Left colon (tissue), 2 donors: ENCODE measurements at places on chromosomes 3 and 15.

DNA sequence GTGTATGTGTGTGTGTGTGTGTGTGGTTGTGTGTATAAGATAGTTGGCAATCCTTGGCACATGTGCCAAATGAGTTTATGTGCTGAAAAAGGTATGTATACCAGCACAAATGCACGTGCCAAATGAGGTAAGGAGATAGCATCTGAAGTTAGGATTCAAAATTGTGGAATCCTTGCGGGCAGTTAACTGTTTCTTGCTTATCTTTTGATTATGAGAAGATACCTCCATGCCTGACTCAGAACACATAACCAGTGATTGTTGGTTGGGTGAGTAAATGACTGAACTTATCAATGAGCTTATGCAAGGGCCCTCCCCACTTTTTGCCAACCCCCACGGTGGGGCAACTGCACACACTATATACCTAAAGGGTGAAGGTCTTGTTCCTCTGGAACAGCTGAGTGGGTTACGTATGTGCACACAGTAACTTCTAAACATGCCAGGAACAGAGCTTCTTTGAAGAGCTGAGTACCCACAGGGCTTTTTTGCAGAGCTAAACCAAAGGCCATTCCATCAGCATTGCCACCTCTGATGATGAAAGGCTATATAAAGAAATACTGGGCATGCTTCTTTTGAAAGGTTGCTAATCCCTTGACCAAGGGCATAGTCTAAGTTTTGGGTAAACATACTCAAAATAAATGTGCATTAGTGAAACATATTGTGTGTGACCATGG, 60.1 kb downstream of the MEIS2 start:
- DNase-seq, result no peak

DNA sequence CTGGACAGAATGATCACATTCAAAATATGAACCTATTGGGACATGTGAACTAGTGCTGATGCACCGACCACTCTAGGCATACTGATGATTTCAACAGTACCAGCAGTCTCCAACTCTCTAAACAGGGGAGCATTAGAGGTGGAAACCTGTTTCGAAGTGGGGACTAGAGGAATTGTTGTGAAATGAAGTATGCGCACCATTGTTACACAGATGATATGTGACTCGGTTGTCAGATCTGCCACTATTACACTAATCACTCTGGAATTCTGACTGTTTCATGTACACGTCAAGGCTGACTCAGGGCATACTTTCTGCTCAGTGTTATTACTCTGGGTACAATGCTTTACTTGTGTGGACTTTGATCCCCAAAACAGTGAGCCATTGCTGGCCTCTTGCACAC, 198.2 kb upstream of the UBE2E2 start:
- DNase-seq, result no peak

DNA sequence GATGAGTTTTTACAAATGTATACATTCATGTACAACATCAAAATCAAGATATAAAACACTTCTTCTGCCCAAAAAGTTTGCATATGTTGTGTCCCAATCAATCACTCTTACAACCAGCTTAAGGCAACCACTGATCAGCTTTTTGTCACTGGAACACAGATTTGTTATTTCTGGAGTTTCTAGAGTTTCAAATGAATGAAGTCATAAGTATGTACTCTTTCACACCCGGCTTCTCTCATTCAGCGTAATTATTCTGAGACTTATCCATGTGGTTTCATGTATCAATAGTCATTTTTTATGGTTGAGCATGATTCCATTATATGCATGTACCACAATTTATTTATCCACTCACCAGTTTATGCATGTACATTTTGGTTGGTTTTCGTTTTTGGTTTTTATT, 53.0 kb upstream of the CORO2B start:
- no peak for DNase-seq

DNA sequence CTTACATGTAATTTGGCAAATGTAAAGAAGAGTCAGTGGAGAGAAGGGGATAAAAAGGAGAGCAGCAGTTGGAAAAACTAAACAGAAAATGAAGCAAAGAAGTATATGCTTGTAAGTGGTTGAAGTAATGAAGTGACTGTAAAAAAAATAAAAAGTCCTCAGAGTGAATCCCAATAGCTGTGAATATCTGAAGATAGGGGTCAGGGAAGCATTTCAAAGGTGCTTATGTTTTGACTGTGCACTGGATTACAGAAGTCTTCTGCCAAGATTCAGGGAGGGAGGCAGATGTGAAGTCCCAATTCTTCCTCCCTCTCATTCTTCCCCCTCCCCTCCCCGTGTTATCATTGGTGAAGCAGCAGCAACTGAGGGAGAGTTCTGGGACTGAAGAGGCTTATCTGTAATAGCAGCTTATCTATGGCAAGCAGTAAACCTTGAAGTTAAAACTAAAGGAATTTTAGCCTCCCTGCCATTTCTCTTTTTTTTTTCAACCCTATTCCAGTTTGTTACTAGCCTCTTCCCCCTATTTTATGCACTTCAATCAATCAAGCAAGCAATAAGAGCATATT, 597.9 kb downstream of the IGSF11 start:
- no peak for DNase-seq

GRCh38 chr3:46895204-46895660, 17.7 kb downstream of the PTH1R start:
- peak; percentile 50 for DNase-seq

DNA sequence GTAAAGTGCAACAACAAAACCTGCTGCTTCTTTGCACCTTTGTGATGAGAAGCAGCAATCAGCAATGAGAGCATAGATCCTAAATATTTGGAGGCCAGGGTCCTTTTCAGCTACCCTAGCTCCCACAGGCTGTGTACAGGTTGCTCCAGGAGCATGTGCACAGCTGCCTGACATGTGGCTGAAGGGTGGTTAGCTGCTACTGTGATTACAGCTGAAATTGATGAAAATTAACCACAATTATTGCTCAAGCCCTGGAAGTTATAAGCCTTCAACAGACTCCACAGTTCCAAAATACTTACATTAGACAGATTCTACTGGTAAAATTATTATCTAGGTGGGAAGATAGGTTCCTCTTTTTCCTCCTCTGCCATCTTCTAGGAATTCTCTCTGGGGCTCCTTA, 28.5 kb downstream of the COMMD2 start:
- no peak for DNase-seq

- DNase-seq, result no peak
These were observed 53.8 kb upstream of the CADM2 start for GRCh38 chr3:84904816-84905555.

DNA sequence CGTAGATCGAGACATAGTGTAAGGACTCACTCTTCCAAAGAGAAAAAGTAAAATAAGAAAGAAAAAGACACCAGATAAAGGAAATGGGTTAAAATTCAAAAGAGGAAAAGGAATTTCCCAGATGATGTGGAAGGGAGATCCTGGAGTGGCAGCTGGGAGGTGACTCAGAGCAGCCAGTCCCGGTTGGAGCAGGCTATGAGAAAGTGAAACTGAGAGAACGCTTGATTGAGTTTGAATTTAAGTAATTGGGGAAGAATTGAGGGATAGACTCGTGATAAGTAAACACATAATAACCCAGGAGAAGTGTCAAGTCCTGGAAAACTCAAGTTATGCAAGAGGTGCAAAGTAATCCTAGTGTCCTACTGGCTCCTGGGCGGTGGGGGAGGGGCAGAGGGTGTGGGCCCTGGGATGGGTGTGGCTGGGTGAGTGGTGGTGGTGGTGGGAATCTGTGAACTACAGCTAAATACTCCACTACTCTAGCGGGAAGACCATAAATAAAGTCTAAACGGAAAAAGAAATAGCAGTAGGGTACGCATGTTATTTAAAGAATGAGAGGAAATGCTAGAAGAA, 1.2 kb downstream of the PRR20G start:
- DNase-seq, result no peak

DNA sequence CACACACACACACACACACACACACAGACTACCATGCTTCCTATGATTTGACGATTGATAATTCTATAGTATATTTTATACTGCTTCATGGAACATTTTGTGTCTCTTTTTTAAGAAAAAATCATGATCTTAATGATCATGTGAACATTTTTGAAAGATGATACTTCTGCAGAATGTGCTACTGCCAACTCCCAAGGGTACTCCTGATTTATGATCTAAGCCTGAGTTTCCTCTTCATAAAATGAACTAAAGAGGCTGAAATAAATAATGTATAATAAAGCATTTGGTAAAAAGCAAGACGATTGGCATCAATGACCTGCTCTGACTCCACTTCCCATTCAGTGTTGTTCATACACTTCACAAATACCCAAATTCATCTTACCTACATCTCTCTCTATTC, 333.8 kb upstream of the RBMS3 start:
- no peak for DNase-seq

- DNase-seq, result no peak
These were observed 2.2 kb upstream of the KPNA1 start for GRCh38 chr3:122516846-122517360.

DNA sequence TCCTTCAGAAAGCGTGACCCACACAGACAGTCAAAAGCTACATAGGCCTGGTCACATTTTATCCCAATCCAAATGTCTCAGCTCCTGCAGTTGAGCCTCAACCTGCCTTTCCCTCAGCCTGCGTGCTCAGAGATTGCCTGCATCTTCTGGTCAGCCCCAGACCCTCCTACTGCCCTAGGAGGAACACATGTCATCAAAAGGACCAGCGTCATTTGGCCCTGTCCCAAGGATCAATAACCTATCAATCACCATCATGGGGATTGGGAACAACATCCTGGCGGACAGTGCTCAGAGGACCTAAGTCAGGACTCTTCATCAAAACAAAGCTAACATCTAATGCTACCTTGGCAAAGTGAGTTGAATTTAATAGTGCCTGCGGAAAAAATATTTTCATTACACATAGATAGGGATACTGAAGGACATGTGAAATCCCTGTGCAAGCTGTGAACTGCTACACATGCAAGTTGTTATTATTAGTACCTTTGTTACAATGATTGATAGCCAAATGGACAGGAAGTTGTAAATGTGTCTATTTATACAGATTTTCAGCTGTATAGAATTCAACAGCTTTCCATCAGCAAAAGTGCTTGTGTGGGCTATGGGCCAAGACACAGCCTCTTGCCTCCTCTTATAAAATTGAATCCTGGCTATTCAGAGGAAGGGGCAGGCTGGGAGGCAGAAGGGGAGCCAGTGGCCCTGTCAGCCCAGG, 47.7 kb downstream of the UMPS start:
- DNase-seq, result no peak

- DNase-seq, result no peak
These were observed 29.1 kb upstream of the P4HTM start for GRCh38 chr3:48960841-48961413.

DNA sequence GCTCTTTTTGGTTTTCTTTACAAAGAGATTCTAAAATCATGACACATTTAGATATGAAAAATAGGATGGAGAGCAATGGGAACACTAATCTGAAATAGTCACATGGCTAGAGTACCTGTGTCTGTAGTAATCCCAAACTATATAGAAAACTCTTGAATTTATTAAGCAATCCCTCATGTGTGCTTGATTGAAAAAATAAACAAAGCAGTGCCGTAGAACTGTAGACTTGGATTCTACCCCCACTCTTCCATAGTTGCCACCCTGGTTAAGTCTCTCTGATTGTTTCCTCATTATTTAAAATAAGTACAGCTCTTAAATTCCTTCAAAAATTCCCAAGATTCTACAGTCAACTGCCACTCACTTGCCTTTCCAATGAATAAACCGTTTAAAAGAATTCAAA, 58.9 kb upstream of the ACTC1 start:
- no peak for DNase-seq

GRCh38 chr15:58438956-58439355, 7.2 kb downstream of the LIPC start:
- DNase-seq, result no peak

GRCh38 chr3:47001731-47002170, 22.3 kb downstream of the NBEAL2 start:
- DNase-seq, result no peak

GRCh38 chr3:156024904-156025533, 95.4 kb upstream of the KCNAB1 start:
- DNase-seq, result no peak

- no peak for DNase-seq
These were observed 90.6 kb downstream of the CRYGS start for GRCh38 chr3:186453531-186453930.

- peak; percentile 51 for DNase-seq
These were observed 48.2 kb downstream of the PRKCI start for GRCh38 chr3:170270282-170270881.

DNA sequence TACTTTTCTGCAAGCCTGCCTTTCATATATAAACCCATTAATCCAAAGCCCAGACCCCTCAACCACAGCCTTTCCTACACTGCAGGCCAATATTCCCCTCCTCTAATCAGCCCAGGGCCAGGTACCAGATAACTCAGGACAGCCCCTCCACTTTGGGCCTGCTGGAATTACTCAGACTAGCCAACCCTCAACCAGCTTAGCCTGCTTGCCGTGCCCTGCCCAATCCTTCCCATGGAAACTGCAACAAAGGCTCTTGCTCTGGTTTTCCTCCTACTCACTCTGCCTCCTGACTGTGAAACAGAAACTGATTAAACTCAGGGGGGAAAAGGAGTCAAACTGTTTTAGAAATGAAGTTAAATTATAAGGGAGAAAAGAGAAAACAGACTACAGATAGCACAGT, 248.1 kb downstream of the KLF13 start:
- DNase-seq, result no peak

GRCh38 chr15:99496302-99496629, 69.5 kb upstream of the MEF2A start:
- DNase-seq, result no peak

- DNase-seq, result no peak
These were observed 18.3 kb downstream of the RASA2 start for GRCh38 chr3:141505166-141505565.

DNA sequence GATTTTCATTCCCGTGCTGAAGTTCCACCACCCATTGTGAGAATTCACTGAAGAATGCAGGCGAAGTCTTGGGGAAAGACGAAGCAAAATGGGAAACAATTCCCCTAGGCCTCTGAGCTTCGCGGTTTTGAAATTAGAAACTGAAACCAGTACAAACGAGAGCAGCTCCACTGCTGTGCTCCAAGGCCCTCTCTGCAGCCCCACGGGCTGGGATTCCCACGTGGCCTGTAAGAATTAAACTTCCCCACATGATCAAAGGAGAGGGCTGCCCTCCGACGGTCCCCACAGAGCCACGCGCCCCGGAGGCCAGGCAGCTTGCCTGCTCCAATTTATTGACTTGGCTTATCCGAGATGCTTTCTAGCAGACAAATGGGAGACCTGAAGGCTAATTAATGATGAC, 144.0 kb downstream of the GREM1 start:
- DNase-seq, result peak; percentile 34

GRCh38 chr15:26065723-26066122, 202.6 kb upstream of the ATP10A start:
- no peak for DNase-seq

DNA sequence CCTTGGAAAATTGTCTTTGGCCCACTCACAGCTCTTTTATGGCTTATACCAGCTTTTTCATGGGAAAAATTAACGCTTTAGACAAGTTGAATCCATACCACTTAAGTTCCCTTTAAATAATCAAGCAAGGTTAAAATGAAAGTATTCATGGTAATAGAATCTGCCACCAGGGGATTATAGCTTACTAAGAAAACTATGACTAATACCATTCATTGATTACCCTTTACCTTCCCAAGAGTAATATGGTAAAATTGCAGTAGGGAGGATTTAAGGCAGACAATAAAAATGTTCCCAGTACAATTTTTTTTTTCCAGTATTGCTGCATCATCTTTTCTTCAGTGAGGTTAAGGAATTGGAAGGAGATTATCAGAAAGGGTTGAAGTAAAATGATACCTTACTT, 641.1 kb upstream of the NAALADL2 start:
- no peak for DNase-seq
